ENCODE measurements at places on chromosomes 16 and 17.
A peak's percentile ranks its signal among the peaks of the same experiment; 100 is the strongest.

- no peak for DNase-seq
Observed at GRCh38 chr17:37432671-37433070, 26.0 kb downstream of the TADA2A start.

- no peak for DNase-seq
Observed at GRCh38 chr17:31394544-31394943, 3.1 kb downstream of the RAB11FIP4 start.

DNA sequence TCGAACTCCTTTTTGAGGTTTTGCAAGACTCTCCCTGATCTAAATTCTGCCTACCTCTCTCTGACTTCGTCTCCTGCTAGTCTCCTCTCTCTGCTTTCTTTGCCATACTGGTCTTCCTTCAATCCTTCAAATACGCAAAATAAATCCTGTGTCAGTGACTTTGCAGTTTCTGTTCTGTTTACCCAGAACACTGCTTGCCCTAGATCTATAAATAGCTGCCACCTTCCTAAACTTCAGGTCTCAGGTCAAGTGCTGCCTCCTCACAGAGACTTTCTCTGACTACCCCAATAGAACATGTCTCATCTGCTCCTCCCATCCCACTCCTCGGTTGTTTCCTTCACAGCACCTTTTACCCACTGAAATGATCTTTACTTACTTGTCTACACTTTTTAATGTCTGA lies 78.9 kb downstream of the TRIM37 start:
- no peak for DNase-seq

DNA sequence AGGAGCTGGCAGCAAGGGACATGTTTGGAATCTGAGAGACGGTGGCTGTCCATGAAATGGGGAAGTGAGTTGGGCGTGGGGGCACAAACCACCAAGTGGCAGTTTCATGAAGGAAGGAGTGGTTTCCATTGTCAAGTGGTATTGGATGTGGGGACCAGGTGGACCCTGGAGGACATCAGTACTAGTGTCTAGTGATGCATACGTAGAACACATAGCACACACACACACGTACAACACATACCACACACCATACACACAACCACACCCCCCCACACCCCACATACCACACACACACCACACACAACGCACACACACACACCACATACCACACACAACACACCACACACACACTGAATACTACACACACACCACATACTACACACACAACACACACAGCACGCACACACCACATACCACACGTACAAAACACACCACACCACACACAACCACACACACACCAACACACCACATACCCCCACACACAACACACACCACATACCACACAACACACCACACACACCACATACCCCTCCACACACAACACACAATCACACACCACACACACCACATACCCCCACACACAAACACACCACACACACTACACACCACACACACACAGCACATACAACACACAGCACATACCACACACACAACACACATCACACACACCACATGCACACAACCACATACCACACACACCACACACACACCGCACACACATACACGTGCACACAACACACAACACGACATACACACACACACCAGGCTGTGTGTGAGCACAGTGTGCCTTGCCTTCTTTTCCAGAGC lies 41.1 kb upstream of the GSE1 start:
- no peak for DNase-seq

GRCh38 chr16:1026057-1026783 lies 44.6 kb downstream of the SOX8 start:
- no peak for DNase-seq

DNA sequence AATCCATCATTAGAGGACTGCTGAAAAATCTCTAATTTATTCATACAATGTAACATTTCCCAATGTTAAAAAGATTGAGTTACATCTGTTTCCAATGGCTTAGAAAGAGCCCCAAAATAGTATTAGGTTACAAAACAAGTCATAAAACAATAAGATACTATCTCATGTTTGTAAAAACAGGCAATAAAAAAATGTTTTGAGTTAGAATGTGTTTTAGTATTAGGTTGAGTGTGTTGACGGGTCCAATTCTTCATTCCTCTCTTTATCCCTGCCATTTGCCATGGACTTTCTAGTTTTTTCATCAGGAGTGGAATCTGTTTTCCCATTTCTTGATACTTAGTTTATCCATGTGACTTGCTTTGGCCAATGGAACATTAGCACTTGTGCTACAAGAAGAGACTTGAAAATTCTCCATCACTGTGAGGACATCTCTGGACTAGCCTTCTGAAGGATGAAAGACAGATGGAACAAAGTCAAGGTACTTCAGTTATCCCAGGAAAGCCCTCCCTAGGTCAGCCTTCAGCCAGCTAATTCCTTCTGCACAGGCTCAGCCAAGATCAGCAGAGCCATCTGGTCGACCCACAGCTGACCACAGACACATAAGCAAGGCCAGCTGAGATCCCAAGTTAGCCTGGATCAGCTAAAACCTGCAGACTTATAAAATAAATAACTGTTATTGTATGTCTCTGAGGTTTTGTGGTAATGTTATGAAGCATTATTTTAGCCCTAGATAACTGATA lies 83.3 kb downstream of the HS3ST3A1 start:
- DNase-seq = no peak

GRCh38 chr16:23244122-23244521 lies 58.0 kb upstream of the SCNN1B start:
- DNase-seq = no peak

DNA sequence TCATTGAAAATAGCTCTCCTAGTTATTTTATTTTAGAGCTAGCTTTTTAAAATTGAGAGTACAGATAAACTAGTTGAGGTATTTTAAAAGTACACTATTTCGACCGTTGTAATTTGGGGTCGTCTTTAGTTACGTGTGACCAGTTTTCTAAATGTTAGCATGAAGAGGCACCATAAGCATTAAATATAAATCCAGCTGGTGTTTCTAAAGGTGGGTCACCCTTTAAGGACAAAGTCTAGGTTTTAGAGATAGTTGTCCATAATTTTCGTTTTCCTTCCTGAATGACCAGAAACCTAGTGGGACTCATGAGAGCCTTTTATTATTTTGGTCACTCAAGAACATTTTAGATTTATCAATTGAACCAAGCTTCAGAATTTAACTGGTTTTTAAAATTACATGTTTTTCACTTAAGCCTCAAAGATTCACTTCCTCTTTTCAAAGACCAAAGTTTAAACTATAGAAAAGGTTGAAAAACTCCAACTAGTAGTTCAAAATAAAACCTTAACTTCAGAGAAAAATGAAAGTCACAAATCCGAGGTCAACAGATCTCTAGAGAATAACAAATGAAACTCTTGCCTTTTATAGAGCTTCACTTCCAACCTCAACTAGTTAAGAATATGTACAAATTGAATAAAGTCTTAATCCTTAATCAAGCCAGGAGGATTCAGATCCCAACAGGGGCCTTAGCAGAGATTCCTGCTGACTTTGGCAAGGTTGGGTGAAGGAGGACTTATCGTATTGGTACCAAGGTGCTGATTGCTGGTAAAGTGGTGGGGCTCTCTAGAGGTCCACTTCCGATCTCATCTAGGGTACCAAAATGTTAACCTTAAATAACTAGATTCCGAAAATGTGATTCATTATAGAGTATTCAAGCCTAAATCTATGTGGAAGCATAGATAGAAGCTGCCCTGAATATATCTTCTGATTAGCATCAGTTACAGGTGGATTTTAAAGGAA lies 32.5 kb downstream of the PHKB start:
- DNase-seq = no peak

GRCh38 chr17:30580916-30581315 lies 103.7 kb downstream of the GOSR1 start:
- DNase-seq = no peak

GRCh38 chr16:2460391-2460713 lies 443 bp downstream of the TEDC2 start:
- DNase-seq = no peak

DNA sequence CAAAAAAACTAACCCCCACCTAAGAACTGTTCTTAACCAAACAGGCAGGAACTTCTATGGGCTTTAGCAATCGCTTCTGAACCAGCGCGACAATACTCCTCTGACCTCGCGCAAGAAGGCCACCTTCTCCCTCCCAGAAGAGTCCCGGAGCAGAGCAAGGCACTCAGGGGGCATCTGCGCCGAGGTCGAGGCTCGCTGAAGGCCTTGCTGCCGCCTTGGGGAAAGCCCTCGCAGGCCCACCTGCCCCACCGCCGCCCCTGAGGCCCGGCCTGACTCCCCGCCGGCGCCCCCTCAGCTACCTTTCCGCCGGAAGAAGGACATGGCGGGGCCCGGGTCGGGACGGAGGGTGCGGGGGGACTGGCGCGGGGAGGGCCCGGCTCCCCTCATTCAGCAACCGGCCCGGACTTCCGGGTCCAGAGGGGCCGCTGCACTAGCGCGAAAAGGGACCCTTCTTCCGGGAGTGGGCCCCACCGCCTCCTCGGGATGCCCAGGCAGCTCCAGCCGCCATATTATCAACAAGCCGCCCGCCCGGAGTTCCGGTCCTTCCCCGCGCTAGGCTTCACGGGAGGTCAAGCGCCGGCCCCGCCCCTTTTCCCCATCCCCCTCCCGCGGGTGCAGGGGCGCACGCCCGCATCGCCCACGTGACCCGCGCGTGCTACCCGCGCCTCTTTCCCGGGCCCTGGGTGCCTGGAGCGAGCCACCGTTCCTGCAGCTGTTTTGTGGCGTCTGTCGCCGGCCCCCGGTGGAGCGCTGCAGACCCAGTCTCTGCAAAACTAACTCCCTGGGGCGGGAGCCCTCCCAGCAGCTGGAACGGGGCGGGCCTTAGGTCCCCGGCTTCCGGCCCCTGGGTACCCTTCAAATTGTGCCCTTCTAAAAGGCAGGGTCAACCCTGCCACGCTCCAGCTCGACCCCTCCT lies at the start of gene AKAP10:
TSS of gene AKAP10 (minus strand) at position 536 of the 916 bp plus-strand sequence. CDS start at position 387, 149 bp downstream.
- DNase-seq = peak; percentile 87

- DNase-seq = no peak
Observed at GRCh38 chr17:74332763-74333283, 6.8 kb downstream of the KIF19 start.

GRCh38 chr16:48822431-48822830 lies 212.5 kb upstream of the N4BP1 start:
- DNase-seq = no peak

- DNase-seq = no peak
Observed at GRCh38 chr17:49696233-49696761, 11.5 kb downstream of the SLC35B1 start.

DNA sequence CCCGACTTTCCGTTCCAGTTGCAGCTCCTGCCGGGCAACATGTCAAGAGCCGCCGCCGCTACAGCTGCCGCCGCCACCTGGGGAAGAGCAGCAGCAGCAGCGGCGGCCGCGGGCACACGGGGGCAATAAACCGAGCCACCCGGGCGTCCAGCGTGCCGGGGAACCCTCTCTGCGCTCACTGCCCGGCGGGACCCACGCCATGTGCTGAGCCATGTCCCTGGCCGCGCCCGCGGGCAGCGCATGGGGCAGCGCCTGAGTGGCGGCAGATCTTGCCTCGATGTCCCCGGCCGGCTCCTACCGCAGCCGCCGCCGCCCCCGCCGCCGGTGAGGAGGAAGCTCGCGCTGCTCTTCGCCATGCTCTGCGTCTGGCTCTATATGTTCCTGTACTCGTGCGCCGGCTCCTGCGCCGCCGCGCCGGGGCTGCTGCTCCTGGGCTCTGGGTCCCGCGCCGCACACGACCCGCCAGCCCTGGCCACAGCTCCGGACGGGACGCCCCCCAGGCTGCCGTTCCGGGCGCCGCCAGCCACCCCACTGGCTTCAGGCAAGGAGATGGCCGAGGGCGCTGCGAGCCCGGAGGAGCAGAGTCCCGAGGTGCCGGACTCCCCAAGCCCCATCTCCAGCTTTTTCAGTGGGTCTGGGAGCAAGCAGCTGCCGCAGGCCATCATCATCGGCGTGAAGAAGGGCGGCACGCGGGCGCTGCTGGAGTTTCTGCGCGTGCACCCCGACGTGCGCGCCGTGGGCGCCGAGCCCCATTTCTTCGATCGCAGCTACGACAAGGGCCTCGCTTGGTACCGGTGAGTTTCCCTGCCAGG lies 604 bp downstream of the HS3ST3B1 start:
- no peak for DNase-seq

DNA sequence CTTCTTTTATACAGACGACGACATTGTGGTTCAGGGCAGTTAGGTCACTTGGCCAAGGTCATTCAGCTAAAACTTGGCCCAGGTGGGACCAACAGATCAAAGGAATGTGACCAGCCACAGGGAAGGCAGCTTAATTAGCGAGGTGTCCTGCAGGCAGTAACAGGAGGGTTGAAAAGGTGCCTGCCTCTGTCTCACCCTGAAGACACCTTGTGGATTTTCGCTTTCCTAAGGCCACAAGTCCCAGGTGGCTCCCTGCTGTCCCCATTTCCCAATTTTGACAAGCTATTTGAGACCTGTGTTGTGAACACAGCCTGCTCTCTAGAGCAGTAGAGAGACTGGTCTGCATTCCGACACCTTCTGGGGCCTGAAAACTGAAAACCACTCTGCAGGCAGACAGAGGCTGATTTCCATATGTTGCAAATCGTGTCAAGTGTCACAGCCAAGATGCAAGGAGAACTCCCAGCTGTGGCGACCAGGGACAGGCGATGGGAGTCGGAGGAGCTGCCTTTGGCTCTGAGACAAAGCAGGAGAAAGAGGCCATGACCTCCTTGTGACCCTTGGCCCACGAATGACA lies 593.1 kb upstream of the CDH5 start:
- no peak for DNase-seq

GRCh38 chr16:64416216-64417005 lies 705.5 kb downstream of the CDH11 start:
- no peak for DNase-seq

DNA sequence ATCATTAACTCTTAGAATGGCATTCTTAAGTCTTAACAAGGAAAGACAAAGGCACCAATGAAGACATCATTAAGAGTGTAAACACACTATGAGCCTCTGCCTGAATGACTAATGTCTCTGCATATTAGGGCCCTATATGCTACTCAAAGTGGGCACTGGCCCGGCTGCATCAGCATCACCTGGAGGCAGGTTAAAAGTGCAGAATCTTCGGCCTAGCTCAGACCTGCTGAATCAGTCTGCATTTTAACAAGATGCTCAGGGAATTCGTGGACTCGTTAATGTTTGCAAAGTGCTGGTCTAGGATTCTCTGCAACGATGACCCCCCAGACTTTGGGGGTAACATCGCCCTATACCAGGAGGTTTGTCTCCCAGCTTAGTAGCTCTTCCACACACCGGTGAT lies 6.7 kb downstream of the MPP3 start:
- no peak for DNase-seq

DNA sequence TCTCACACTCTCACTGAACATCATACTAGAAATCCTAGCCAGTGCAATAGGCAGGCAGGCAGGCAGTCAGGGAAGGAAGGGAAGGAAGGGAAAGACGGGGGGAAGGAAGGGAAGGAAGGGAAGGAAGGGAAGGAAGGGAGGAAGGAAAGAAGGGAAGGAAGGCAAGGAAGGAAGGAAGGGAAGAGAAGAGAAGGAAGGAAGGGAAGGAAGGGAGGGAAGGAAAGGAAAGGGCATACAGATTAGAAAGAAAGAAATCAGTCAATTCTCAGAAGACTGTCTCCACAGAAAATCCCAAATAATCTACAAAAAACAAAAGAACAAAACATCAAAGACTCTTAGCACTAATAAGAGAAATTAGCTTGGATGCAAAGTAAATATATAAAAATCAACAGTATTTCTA lies 93.9 kb downstream of the CPPED1 start:
- DNase-seq = no peak

- no peak for DNase-seq
Observed at GRCh38 chr17:5786510-5786875, 202.2 kb upstream of the NLRP1 start.
